ENCODE measurements at places on chromosomes 7 and 10.
A peak's percentile ranks its signal among the peaks of the same experiment; 100 is the strongest.

DNA sequence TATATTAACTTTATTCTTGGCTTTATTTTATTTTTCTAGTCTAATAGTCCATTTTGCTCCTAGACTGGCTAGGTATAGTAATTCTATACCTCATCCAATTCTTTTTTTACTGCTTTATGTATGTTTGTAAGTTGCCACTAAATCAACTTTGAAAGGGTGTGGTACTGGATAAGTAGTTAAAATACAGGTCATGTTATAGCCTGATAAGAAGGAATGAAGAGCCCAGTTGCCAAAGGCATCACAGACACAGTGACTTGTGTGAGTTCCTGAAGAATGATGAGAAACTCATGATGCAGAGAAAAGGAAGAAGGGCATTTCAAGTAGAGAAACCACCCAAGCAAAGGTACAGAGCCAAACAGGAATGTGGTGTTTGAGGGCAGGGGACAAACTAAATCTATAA lies 27.3 kb downstream of the NAPEPLD start:
- H3K27ac ChIP-seq, result no peak overlapping the region
- H3K27me3 ChIP-seq, result no peaks in the 10 kb centered on the region
- no peaks in the 10 kb centered on the region for H3K36me3 ChIP-seq
- no peaks in the 10 kb centered on the region for H3K4me1 ChIP-seq
- no peak for DNase-seq

DNA sequence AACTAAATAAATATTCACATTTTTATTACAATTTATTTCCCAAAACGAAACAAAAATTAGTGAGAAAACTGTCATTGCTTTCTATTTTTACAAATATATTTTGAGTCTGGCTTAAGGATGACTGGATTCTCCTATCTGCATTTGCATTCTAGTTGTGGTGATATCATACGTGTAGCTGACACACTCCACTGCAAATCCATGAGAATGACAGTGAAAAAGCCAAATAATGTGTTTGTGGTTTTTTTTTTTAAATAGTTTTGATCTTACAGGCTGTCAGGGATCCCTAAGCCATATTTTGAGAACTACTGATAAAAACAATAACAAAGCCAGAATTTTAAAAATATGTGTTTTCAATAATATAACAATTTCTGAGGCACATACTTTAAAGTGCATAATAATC lies 5.8 kb upstream of the STAMBPL1 start:
- H3K4me3 ChIP-seq, result no peak overlapping the region
- no peaks in the 10 kb centered on the region for H3K4me1 ChIP-seq
- no peak for DNase-seq
- no peaks in the 10 kb centered on the region for H3K36me3 ChIP-seq
- H3K27me3 ChIP-seq, result no peaks in the 10 kb centered on the region
- no peak overlapping the region for H3K27ac ChIP-seq

DNA sequence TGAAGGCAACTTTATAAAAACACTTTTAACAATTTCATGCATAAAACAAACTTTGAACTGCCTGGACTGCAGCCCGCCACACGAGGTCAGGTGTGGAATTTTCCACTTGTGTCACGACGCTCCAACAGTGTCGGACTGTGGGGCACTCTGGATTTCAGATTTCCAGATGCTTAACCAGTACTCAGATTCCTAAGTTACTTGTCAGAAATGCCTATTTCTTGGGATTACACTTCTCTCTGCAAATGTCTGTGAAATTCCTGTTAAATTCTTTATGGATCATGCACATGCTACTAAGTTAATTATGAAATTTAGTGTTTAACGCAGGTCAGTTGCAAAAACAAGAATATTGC lies 473 bp upstream of the GPER1 start:
- H3K27ac ChIP-seq, result no peak overlapping the region
- H3K4me1 ChIP-seq, result peaks cover 17% of the 10 kb centered on the region
- H3K4me3 ChIP-seq, result peak overlapping the region; percentile 46
- H3K36me3 ChIP-seq, result no peaks in the 10 kb centered on the region

DNA sequence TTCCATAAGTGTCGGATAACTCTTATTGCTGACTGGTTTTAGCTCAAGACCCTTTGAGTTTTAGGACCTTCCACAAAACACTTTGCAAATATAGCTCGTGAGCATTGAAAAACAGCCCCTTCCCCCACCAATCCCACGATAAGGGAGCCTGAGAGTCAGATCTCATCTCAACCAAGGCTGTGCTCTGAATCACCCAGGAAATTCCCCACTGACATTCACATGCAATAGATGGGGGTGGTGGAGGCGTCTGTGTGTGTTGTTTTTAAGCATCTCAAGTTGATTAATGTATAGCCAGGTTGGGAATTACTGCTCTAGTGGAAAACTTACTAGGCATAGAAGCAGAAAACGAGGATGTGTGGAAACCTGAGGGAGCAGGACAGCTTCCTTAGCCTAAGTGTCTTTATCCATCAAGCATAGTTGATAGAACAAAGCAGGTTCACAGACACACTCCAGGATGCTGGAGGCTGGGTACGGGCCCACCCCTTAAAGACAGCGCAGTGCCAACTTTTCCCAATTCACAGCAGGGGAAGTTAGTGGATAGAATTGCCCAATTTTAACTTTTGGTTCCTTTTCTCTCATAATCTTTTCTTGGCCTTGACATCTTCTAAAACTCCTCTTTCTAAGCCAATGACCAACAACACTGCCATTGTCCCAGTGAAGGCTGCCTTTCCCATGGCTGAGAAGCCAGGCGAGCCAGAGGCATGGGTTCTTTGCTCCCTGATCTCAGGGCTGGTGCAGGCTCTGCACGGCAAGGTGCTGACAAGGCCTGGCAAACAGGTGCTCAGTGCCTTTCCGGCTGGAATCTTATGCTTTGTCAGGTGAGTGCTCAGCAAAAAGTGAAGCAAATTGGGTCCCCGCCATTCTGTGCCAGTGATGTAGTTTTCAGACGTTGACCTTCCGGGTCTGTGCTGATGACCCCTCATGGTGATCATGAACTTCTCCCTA lies 98.5 kb upstream of the INSIG1 start:
- DNase-seq, result no peak
- H3K4me1 ChIP-seq, result no peaks in the 10 kb centered on the region
- no peaks in the 10 kb centered on the region for H3K27me3 ChIP-seq
- H3K4me3 ChIP-seq, result no peak overlapping the region
- H3K36me3 ChIP-seq, result no peaks in the 10 kb centered on the region
- H3K27ac ChIP-seq, result no peak overlapping the region

GRCh38 chr7:10939237-10939910 lies 34.3 kb upstream of the PHF14 start:
- peaks cover 5% of the 10 kb centered on the region for H3K4me1 ChIP-seq
- no peaks in the 10 kb centered on the region for H3K27me3 ChIP-seq
- H3K4me3 ChIP-seq, result peak overlapping the region; percentile 75
- no peaks in the 10 kb centered on the region for H3K36me3 ChIP-seq

- H3K4me1 ChIP-seq, result no peaks in the 10 kb centered on the region
- H3K4me3 ChIP-seq, result no peak overlapping the region
Observed at GRCh38 chr10:10872035-10872673, 145.5 kb upstream of the CELF2 start.

- H3K27ac ChIP-seq, result no peak overlapping the region
- no peaks in the 10 kb centered on the region for H3K36me3 ChIP-seq
- no peak overlapping the region for H3K4me3 ChIP-seq
- no peaks in the 10 kb centered on the region for H3K4me1 ChIP-seq
- no peaks in the 10 kb centered on the region for H3K27me3 ChIP-seq
Observed at GRCh38 chr7:33841031-33841430, 64.3 kb upstream of the BMPER start.

GRCh38 chr10:971613-972012 lies 16.6 kb upstream of the GTPBP4 start:
- H3K4me1 ChIP-seq, result no peaks in the 10 kb centered on the region
- H3K4me3 ChIP-seq, result no peak overlapping the region
- H3K27ac ChIP-seq, result no peak overlapping the region

- H3K27ac ChIP-seq, result no peak overlapping the region
- H3K27me3 ChIP-seq, result no peaks in the 10 kb centered on the region
- no peak for DNase-seq
- no peak overlapping the region for H3K4me3 ChIP-seq
- no peaks in the 10 kb centered on the region for H3K36me3 ChIP-seq
Observed at GRCh38 chr7:81333536-81333935, 414.7 kb upstream of the SEMA3C start.

- H3K4me3 ChIP-seq, result no peak overlapping the region
- H3K27ac ChIP-seq, result peak overlapping the region; percentile 25
- no peaks in the 10 kb centered on the region for H3K36me3 ChIP-seq
- DNase-seq, result peak; percentile 79
- H3K4me1 ChIP-seq, result no peaks in the 10 kb centered on the region
Observed at GRCh38 chr10:6778992-6779701, 199.1 kb upstream of the PRKCQ start.

DNA sequence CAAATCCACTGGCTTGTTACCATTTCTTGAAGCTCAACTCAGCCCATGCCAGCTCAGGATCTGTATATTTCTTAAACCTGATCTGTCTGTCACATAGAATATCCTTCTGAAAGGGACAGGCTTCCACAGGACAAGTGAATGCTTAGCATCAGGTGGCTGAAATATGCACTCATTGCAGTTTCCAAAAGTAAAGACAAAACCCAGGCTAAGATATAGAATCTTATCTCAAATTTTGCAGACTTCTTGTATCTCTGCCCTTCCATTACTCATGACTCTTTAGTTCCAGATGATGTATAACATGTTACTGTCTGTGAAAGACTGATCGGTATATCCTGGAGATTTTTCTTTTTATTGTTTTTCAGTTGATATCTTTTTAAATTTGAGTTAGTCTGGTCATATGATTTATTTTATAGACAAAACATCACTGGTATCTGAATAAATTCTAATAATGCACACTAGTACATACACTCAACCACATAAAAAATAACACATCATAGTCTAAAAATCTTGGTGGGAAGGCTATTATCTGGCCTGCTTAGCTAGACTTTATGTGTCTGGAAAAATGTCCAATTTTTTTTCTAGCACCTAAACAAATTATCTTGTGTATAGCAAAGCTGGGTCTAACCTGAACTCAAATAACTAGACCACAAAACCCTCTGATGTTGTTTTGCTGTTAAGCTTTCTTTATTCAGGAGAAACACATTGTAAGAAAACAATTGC lies 182.6 kb downstream of the ADAM12 start:
- DNase-seq, result no peak
- peak overlapping the region; percentile 2 for H3K27ac ChIP-seq
- no peaks in the 10 kb centered on the region for H3K4me1 ChIP-seq
- H3K36me3 ChIP-seq, result no peaks in the 10 kb centered on the region
- H3K27me3 ChIP-seq, result no peaks in the 10 kb centered on the region

GRCh38 chr10:49735848-49736563 lies 26.1 kb downstream of the OGDHL start:
- no peak overlapping the region for H3K27ac ChIP-seq
- DNase-seq, result peak; percentile 1
- H3K27me3 ChIP-seq, result no peaks in the 10 kb centered on the region
- H3K4me1 ChIP-seq, result no peaks in the 10 kb centered on the region
- no peaks in the 10 kb centered on the region for H3K36me3 ChIP-seq

GRCh38 chr7:128165927-128166420 lies 75.1 kb upstream of the LEP start:
- DNase-seq, result no peak
- H3K36me3 ChIP-seq, result no peaks in the 10 kb centered on the region
- peaks cover 66% of the 10 kb centered on the region for H3K27me3 ChIP-seq
- H3K4me1 ChIP-seq, result peaks cover 10% of the 10 kb centered on the region

- no peaks in the 10 kb centered on the region for H3K4me1 ChIP-seq
- H3K4me3 ChIP-seq, result peak overlapping the region; percentile 57
- no peaks in the 10 kb centered on the region for H3K27me3 ChIP-seq
- H3K36me3 ChIP-seq, result no peaks in the 10 kb centered on the region
- peak; percentile 83 for DNase-seq
- peak overlapping the region; percentile 40 for H3K27ac ChIP-seq
Observed at GRCh38 chr10:13717936-13718772, 131.4 kb downstream of the PRPF18 start.
